ENCODE measurements at places on chromosomes 3 and 15.

GRCh38 chr15:39914977-39915376 lies 5.1 kb downstream of the GPR176 start:
- DNase-seq: no peak

DNA sequence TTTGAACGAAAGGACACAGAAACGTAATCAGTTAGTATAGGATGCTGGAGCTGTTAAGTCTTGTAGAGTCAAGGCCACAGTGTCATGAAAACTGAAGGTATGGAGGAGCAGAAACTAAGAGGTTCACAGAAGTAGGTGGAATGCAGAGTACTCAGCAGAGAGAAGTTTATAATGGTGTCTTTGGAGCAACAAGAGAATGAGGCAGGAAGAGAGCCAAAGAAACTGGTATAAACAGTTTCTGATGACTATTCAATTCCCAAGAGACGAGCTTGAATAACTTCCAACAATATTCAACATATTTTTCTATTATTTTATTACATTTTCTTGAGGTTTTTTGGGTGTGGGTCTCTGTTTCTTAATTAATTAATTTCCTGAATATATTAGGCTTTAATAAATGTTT lies 29.6 kb downstream of the GALK2 start:
- DNase-seq: no peak

DNA sequence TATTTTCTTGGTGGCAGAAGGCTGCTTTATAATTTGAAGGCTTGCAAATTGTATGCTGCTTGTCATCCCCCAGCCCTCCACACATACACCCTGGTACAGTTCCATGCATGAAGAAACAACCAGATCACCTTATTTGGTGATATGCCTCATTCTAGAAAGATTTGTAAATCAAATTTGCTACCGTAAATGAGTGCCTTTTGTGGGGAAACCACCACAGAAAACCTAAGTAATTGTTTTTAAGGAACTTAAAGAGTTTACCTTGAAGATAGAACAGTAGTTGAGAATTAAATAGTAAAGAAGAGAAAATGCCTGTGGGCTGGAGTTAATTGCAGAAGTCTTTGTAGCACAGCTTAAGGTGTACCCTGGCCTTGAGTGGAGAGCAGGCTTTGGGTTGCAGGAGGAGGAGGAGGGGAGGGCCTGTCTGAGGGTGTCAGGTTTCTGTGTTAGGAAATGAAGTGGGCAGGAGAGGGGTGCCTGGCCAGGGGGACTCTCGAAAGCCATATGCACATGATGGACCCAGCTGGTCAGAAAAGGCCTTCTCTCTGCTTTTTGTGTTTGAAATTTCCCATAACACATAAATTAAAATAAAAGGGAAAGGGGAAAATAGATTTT lies 6.9 kb downstream of the NIPA2 start:
- DNase-seq: no peak

DNA sequence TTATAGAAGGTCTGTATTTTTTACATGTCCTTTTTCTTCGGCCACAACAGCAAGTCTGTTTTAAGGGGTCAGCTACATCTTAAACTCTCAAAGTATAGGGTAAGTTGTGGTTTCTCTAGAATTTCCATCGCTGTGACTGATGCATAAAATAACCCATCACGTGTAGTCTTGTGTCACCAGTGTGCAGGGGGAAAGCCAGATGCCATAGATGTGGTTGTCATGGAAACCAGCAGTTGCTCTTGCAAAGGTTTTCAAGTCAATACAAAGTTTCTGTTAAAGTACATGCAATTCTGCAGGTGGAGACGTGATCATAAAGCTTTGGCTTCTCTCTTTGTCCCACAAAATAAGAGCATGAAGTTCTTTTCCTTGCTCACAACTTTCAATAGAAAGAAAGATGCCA lies 210.3 kb upstream of the ONECUT1 start:
- DNase-seq: no peak

DNA sequence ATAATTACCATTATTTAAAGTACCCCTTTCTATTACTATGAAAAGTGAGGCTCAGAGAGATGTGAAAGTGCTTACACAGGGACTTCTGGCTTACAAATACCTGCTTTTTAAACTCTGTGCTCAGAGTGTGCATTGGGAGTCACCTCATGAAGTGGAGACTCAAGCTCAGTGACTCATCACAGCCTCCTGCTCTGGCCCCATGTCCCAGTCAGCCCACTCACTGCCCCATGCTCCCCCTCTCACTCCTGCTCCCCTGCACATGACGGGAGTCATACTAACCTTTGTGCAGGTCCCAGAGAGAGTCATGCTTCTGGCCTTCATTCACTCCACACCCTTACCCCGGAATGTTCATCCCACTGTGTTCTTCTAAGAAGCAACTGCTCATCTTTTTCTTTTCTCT lies 20.2 kb downstream of the CCR1 start:
- DNase-seq: no peak

DNA sequence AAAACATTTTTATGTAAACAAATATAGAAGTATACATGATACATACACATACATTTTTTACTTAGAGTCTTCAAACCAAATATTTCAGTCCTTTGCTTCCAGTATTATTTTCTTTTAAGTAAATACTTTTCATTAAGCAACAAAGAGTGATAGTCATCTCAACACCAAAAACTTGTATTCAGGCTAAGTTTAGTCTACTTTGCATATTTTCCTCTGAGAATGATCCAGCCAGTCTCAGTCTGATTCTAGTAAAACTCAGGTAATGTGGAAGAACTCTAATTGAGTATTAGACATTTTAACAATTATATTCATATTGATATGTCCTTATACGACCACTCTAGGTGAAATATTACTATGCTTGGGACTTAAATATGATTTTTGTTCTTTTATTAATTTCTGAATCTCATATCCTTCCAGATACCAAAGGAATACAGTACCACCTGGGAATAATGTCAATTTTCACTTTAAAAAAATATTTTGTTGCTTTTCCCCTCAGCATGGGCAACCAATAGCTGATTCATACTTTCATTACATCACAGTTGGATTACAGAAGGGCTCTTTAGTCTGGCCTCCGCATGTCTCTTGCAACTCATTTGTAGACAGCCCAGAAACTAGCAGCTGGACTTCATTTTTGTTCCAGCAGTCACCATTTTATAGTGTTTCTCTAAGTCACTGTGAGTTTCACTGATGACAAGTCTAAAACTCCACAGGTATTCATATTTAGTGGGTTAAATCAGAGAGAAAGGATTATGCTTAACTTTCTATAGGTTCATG lies 390.4 kb downstream of the ZBTB20 start:
- no peak for DNase-seq

DNA sequence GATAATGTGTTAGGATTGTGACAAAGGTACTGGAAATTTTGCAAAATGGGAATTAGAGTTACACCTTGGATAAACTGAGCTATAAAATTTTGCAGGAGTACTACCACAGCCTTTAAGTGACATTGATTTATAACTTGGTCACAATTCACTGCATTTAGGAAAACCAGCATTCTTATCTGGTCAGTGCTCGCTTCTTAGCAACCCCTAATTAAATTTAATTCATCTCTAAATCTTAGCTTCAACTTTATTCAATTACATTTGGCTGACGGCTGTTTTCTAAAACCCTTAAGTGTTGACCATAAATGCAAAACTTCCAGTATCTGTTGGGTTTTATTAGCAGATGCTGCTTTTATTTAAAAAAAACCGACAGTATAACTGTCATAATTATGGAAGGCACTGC lies 31.3 kb downstream of the TFRC start:
- DNase-seq: no peak

DNA sequence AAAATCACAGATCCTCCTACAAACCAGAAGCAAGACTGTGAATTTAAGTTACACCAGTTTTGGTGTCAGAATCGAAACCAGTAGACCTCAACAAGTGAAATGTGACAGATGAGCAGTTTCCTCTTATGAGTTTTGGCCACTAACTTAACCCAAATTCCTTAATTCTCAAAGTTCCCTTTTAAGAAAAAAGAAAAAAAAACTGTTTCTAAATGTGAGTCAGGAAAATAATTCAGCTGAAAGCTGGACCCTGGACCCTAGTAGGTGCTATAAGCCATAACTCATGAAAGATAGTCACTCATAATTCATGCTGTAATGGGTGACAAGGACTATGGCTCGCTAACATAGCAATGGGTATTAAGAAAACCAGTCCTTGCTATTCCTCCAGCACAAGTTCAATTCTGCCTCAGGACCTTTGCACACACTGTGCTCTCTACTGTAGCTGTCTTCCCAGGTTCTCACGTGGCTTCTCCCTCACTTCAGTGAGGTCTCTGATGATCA lies 9.0 kb upstream of the THRB start:
- DNase-seq: no peak

DNA sequence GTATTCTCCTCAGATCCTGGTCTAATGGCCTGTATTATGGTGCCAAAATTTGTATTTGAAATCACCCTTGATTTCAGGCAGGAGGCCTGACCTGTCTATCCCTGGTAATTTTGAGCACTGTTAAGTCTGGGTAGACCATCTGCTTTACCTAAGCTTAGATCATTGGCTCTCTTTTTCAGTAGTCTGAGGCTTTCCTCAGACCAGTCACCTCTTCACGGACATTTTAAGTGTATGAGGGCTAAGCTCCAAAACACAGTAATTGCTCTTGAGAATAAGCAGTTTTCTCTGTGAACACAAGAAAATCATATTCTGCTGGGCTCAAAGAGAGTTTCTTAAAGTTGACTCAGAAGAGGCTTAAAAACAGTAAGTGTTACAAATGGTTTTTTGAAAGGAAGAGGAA lies 92.0 kb upstream of the SAMMSON start:
- DNase-seq: no peak

DNA sequence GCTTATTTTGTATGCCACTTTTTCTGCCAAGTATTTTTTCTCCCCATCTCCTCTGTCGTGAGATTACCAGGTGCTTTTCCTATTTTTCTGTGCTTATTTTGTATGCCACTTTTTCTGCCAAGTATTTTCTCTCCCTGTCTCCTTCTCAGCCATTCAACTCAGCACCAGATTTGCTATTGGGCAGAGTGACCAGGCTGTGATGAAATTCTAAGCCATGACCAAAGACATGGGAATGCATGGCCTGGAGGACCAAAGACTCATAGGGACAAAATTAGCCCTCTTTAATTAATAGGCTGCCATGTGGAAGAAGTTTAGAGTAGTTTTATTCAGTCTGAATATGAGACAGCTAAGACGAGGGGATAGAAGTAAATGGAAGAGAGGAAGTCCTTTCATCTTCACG lies 257.4 kb downstream of the SQOR start:
- DNase-seq: no peak

DNA sequence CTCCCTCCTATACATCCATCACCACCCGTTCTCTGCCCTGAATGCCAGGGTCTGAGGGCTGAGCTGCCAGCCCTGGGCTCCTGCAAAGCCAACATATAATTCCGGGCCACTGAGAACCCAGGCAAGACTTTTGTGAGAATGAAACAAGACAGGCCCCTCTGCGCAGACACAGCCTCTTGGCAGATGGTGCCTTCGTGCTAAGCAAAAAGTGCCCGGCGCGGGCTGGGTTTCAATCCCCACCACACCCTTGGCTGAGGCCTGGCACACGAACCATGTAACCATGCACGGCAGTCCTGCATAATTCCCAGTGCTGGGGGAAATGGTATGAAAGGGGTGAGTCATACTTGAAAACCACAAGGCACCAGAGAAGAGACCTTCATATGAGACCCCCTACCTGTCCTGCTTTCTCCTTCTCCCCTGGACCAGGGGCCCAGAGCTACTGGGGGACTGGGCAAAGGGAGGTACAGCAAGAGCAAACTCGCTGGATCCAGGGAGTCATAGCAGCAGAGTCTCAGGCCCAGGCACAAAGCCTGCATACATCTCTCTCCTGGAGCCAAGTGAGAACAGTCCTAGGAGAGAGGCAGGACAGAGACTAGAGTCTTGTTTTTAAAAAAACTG lies 26.1 kb upstream of the LOXL1 start:
- DNase-seq: no peak

DNA sequence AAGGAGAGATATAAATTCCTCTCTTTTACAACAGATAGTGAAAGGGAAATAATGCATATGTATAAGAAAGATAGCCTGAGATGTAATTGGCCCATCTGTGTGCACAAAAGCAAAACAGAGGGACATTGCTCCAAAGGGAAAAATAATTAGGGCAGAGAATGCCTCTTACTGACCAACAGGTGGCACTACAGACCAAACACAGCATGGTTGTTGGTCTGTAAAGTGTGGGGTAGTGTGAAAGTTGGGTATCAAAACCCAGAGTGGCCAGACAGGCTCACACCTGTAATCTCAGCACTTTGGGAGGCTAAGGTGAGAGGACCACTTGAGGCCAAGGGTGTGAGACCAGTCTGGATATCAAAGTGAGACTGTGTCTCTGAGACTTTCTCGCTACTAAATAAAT lies 4.5 kb upstream of the TLNRD1 start:
- no peak for DNase-seq

DNA sequence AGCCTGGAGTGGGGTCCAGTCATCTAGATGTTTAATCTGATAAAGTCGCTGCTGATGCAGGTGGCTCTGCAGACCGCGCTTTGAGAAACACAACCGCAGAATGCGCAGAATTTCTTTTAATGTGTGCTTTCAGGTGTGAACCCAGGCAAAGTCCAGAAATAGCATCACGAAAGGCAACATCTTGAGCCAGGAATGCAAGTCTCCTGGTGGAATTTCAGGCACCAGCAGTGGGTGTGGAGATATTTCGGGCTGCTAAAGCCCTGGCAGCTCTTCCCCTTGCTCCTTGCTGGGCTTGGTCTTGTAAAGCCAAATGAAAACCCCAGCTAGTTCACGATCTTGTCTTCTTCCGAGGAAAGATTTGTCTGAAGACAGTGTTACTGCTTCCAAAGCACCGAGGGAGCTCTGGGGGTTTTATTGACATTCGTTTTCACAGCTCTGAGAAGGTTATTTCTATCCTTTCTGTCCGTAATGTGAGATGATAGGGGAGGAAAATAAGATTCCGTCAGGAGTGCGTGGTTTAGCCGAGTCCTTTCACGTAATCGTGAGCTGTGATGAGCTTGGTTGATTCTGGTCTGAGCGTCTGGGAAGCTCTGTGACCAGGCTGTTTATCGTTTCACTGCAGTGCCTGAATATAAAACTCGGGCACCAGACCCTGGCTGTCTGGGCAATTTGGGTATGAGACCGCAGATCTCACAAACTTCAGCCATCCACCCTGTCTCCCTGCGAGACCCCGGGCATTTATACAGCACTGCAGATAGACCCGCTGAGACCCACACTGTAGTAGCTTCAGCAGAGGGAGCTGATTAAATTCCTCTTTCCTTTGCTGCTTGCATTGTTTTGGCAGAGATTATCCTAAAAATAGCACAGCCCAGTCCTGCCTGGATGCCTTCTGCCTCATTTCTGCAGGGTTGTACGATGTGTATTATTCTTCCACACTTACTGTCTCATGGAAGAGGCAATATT lies 67.0 kb upstream of the SLC25A26 start:
- DNase-seq: no peak

DNA sequence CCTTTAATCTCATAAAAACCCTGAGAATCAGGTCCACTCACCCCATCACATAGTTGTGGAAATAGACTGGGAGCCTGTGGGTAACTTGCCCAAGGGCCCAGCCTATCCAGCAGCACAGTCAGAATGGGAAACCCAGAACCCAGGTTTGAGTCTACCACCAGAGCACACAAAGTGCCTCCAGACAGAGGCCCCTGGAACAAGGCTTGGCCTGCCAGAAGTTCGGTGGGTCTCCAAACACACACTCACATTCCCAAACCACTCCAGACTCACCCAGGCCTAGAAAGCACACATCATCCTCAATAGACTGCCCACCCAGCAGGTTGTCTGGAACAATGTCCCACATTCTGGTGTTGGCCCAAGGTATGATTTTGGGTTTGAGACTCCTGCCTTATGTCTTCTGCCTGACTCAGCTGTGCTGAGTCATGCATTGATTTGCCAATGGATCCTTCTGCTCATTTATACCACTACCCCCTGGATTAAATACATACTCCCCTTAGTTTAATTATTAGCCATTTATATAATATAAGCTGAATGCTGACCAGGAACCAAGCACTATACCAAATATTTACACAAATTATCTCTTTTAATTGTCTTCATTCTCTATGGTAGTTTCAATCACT lies 4.5 kb downstream of the SLC12A8 start:
- no peak for DNase-seq

Data from stimulated activated CD8-positive, alpha-beta memory T cell treated with anti-CD3 and anti-CD28 coated beads, Interleukin-4, amount 100 ng/mL, for 4 hours (primary cell).